ENCODE measurements at places on chromosomes 11 and 22. TPM values are rescaled to one million over a fixed set of nuclear protein-coding genes. Genes with fewer than 3 reads are reported as not detected.

DNA sequence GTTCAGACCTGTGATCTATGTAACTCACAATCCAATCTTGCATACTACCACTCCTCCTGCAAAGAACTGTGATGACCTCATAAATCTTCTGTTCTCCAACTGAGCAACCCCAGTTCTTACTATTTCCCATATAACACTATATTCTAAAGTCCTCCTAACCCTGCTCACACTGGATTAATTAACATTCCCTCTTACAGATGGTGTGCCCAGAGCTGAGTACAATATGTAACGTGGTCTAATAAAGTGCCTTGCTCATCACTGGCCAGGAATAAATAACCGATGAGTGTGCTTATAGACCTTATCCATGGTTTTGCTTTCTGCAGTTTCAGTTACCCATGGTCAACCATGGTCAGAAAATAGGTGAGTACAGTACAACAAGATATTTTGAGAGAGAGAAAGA lies 28.6 kb downstream of the PRCP start:
- H3K27me3 ChIP-seq: no peaks in the 10 kb centered on the region
- no peak for DNase-seq
- no peak overlapping the region for H3K27ac ChIP-seq
- H3K4me3 ChIP-seq: no peak overlapping the region

The UPK3A gene
- total RNA-seq: not detected

The CCDC15 gene
- total RNA-seq: 4.7 TPM

DNA sequence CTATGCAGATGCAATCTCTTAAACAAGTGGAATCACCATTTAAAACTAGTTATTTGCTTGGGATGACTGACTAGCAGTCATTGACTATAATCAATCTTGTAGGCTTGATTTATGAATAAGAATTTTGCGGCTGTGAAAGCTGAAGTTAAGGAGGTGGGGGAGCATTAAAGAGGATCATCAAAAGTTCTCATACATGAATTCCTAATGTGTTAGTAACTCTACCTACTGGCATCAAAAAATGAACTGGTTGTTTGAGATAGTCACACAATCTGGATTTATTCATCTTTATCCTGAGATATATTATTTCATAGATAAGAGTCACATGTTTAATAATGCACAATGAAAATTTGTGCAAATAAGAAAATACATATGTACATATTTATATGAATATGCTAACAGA lies 393.6 kb downstream of the LUZP2 start:
- no peaks in the 10 kb centered on the region for H3K4me1 ChIP-seq
- no peaks in the 10 kb centered on the region for H3K36me3 ChIP-seq
- DNase-seq: no peak

The MYOD1 gene
- not detected for total RNA-seq

The OOSP2 gene
- not detected for total RNA-seq

The FGF3 gene
- total RNA-seq: not detected

GRCh38 chr11:69377029-69377952 lies 83.3 kb downstream of the MYEOV start:
- H3K27ac ChIP-seq: no peak overlapping the region
- no peak overlapping the region for H3K4me3 ChIP-seq
- no peaks in the 10 kb centered on the region for H3K4me1 ChIP-seq

DNA sequence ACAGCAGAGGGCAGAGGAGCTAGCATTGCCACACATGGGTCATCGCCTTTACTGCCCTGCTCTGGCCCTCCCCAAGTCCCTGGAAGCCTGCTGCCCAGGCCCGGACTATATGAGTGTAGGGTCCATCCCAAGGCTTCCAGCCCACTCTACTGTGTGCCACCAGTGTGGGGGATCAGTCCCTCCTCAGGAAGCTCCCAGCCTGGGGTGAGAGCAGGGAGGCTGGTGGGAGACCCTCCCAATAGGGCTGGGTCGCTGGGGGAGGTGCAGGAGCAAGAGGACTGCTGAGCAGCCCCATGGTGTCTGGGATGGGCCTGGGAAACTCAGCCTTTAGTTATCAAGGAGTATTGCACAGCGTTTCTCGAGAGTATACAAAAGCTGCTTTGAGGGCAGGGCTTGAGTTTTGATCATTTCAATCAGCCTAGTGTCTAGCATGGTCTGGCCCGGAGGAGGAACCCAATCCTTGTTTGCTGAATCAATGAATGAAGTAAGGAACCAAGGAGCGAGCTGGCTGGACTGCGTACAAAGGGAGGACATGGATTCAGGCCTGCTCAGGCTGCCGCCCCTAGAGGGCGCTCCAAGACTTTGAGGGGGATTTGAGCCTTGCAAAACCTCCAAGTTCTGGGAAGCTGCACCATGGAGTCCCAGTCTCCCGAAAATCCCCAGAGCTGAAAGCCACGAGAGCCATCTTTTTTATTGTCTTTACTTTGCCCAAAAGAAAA lies 89.0 kb upstream of the PARVA start:
- H3K36me3 ChIP-seq: no peaks in the 10 kb centered on the region
- no peaks in the 10 kb centered on the region for H3K27me3 ChIP-seq
- no peak overlapping the region for H3K27ac ChIP-seq
- no peak for DNase-seq

The PLEKHB1 gene
- total RNA-seq: 3.9 TPM

DNA sequence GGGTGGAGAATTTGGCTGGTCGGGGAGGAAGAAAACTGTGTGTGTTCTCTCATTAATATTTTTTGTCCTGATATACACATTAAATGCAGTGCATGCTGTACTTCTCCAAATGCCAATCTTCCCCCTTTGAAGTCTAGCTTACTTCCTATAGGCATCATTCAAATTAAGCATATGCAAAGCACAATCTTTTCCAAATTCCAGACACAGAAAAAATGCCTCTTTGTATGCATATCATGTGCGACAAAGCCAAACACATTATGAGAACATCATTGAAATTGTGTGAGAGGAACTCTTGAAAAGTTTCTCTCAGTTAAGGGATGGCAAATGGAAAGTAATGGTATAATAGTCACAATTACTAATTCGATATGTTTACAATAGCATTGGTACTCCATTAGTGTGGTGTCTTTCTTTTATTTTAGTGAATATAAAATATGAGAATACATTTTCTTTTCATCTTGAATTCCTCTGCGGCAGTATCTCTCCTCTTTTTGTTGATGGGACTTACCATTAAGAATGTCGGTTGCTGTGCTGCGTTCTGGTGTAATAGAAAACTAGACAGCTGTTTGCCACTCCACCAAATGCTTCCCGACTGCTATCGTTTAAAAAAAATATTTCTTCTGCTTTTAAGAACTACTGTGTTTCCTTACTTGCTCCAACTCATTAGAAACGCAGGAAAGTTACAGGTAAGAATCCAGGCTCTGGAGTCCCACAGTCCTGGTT lies 19.3 kb upstream of the NRIP3 start:
- no peaks in the 10 kb centered on the region for H3K4me1 ChIP-seq
- no peaks in the 10 kb centered on the region for H3K36me3 ChIP-seq
- DNase-seq: no peak
- no peaks in the 10 kb centered on the region for H3K27me3 ChIP-seq
- H3K27ac ChIP-seq: no peak overlapping the region

DNA sequence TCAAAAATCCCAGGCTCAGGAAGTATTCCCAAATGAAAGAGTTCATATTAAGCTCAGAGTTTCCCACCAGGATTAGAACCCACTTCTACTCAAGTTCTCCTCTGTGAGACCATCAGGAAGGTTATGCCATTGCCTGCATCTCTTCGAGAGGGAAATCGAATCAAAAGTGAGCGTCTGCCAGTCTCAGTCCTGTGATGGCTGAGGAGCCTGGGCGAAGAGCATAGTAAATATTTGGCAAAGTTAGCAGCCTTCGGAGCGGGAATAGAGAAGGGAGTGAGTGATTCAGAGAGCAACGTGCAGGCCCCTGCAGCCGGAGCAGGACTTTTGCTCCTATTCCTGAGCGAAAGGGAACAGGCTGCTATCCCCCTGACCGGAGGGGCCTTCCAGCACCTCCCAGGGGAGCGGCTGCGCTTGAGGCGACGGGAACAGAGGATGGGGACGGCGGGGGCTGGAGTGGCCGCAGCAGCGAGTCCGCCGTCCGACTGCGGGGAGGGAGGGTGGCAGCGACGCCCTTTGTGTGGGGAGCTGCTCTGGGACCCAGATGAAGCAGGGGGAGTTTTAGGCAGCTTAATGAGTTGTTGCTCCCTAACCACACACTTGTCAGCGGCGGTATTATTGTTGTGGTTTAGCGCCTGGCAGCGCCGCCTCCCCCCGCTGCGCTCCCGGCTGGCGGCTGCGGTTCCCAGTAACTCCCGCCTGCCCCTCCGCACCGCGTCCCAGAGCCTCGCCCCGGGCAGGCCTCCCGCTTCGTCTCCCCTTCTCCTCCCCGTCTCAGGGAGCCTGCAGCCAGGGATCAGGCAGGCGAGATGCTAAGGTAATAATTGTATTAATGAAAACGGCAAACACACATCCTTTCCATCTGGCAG lies 21.7 kb upstream of the NRGN start:
- DNase-seq: no peak
- peaks cover 35% of the 10 kb centered on the region for H3K27me3 ChIP-seq
- peaks cover 12% of the 10 kb centered on the region for H3K4me1 ChIP-seq
- H3K4me3 ChIP-seq: no peak overlapping the region

The GDPD4 gene
- not detected for total RNA-seq

The TRIM49D2 gene
- total RNA-seq: not detected

The SCGB1C1 gene
- total RNA-seq: 2.1 TPM

The TMEM86A gene
- total RNA-seq: 9.3 TPM

- no peaks in the 10 kb centered on the region for H3K36me3 ChIP-seq
- no peak overlapping the region for H3K27ac ChIP-seq
- no peak for DNase-seq
- no peak overlapping the region for H3K4me3 ChIP-seq
These were observed 42.6 kb downstream of the SLN start for GRCh38 chr11:107669191-107669740.

GRCh38 chr11:484616-485015 lies 22.4 kb downstream of the RNH1 start:
- no peak for DNase-seq
- peaks cover 2% of the 10 kb centered on the region for H3K36me3 ChIP-seq
- no peak overlapping the region for H3K27ac ChIP-seq
- H3K4me1 ChIP-seq: no peaks in the 10 kb centered on the region

DNA sequence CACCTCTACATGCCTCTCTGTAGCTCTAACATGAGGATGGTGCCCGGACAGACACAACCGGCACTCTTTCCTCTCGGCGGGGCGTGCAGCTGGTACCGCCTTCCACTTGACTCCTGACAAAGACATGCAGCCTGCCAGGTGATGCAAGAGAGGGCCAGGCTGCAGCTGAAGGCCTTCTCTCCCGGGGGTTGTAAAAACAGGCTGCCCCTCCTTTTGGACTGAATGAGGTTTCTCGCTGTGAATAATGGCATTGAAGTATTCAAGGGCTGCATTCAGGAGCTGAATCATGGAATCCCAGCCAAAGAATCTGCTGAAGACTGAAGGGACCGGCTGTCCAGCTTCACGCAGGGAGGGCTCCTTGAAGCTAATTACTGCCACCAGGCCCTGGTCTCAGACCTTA lies 110.9 kb downstream of the GALNT18 start:
- H3K27ac ChIP-seq: no peak overlapping the region
- no peak overlapping the region for H3K4me3 ChIP-seq
- H3K36me3 ChIP-seq: no peaks in the 10 kb centered on the region
- no peaks in the 10 kb centered on the region for H3K27me3 ChIP-seq
- H3K4me1 ChIP-seq: no peaks in the 10 kb centered on the region
- DNase-seq: no peak

The SCGB1D2 gene
- total RNA-seq: not detected

DNA sequence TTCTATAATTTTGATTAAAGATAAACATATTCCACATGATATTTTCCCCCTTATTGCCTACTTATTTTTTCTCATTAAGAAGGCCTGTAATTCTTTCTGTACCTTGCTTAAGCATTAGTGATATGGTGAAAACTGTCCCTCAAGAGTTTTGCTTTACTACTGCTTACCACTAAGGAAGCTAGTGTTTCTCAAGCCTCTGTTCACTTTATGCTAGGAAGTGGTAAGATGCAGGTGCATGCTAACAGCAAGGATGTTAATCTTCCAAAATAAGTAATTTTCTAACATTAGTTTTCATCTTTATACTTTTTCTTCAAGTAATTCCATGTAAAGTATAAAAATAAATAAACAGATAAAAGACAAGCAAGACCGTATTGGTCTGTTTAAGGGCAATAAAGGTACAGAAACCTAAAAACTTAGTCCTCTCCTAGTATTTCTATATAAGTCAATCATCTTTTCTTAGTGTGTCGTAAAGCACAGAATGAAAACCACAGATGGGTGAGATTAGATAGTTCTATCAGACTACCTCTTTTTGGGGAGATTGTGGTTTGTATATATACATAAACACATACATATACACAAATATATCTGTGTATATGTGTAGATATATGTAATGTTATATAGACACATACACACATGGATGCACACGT lies 731.0 kb upstream of the CNTN5 start:
- no peaks in the 10 kb centered on the region for H3K27me3 ChIP-seq
- no peaks in the 10 kb centered on the region for H3K4me1 ChIP-seq
- H3K27ac ChIP-seq: no peak overlapping the region
- no peaks in the 10 kb centered on the region for H3K36me3 ChIP-seq

DNA sequence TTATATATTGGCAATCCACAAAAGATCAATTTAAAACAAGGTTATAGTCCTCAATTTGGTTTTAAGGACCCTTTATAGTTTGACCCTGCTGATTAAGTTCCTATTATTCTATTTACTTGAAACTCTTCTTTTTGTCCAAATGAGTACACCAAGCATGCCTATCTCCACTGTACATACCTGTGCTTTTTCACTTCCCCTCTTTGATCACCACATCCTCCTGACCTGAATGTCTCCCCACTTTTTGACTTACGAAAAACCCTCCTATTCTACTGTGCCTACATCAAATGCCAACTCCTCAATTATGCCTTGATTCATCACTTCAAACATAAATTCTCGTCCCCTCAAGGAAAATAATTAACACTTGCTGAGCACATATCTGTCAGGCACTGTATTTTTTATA lies 113.5 kb downstream of the SOX6 start:
- no peak for DNase-seq
- no peaks in the 10 kb centered on the region for H3K36me3 ChIP-seq
- no peak overlapping the region for H3K27ac ChIP-seq
- H3K4me3 ChIP-seq: no peak overlapping the region
- no peaks in the 10 kb centered on the region for H3K27me3 ChIP-seq
- H3K4me1 ChIP-seq: no peaks in the 10 kb centered on the region

- H3K27me3 ChIP-seq: no peaks in the 10 kb centered on the region
- no peak for DNase-seq
- no peaks in the 10 kb centered on the region for H3K36me3 ChIP-seq
- no peak overlapping the region for H3K4me3 ChIP-seq
- no peaks in the 10 kb centered on the region for H3K4me1 ChIP-seq
These were observed 25.4 kb upstream of the BSX start for GRCh38 chr11:123006860-123007542.
